ENCODE measurements at places on chromosomes 1 and 21.
A peak's percentile ranks its signal among the peaks of the same experiment; 100 is the strongest.

DNA sequence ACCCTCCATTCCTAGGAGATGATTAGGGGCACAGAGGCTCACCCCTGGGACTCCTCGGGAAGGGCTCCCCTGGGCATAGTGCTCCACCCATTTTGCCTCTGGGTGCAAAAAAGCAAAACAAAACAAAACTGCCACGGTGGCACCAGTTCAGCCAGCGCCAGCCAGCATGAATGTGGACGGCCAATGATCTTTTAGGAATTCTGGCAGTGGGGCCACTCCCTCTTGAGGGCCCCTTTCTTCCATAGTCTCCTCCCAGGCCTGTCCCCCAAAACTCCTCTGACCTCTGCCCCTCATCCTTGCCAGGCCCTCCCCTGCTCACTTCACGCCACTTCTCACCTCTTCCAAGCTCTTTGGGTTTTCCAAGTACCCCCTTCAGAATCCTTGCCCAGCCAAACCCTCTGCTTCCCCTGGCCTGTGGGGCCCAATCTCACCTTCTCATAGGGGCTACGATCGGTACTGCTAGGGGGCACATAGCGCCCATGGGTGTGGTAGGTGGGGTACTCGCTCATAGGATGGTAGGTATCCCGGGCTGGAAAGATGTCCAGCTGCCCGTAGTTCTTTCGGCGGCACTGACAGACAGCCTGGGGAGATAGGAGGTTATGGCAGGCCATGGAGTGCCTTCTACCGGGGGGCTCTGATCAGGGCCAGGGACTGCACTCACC lies 13.3 kb downstream of the TRIM46 start:
- H3K36me3 ChIP-seq, result no peaks in the 10 kb centered on the region
- DNase-seq, result peak; percentile 30
- H3K4me3 ChIP-seq, result no peak overlapping the region
- no peaks in the 10 kb centered on the region for H3K27me3 ChIP-seq

DNA sequence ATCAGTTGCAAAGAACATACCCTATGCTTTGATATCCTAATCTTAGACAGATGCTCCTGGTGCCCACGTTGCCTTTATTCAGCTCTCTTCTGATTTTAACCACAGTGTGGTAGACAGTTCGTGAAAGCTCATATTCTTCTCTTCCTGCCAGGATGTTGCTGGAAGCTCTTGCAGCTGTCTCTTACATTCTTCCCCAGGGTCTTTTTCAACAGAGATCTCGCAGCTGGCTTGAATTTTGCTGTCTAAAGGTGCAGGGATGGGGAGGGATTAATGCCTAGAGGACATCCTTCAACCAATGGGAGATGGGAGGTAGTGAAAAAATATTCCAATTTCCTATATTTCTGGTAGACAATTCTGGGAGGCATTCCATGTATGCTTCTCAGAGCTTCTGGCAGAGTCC lies 150.0 kb upstream of the APP start:
- H3K4me3 ChIP-seq, result no peak overlapping the region
- H3K36me3 ChIP-seq, result no peaks in the 10 kb centered on the region
- no peak overlapping the region for H3K27ac ChIP-seq
- no peaks in the 10 kb centered on the region for H3K4me1 ChIP-seq
- H3K27me3 ChIP-seq, result no peaks in the 10 kb centered on the region

DNA sequence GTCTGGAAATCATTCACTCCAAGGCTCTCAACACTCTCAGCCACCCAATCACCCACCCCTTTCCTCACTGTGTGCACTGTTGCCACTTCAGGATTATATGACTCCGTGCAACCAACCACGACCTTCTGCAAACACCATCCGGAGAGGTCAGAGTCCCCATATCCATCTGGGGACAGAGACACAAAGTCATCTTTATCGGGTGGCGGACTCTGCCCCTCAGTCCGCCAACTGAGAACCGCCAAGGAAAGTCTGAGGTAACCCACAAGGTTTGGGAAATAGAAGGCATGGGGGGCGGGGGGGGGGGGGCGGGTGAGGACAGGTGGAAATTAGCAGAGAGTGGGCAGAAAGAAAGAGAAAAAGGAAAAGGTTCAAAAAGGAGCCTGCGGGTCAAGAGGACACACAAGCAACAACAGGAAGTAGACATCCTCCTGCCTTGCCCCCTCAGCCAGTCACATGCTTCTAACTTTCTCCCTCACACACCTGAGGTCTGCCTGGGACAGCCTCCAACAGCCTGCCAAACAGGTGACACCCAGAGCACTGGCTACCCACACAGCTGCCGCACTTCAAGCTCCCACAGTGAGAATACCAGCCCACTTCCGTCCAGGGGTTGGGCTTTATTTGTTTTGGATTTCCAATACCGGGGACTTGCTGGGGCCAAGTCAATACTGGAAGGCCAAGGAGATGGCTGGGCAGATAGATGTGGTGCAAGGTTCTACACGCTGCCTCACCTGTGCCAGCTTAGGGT lies 58.1 kb downstream of the SSBP3 start:
- no peak overlapping the region for H3K4me3 ChIP-seq
- no peaks in the 10 kb centered on the region for H3K36me3 ChIP-seq
- no peaks in the 10 kb centered on the region for H3K27me3 ChIP-seq

- no peaks in the 10 kb centered on the region for H3K27me3 ChIP-seq
- H3K4me3 ChIP-seq, result no peak overlapping the region
- no peaks in the 10 kb centered on the region for H3K36me3 ChIP-seq
- no peak for DNase-seq
Observed at GRCh38 chr1:172969611-172970010, 81.1 kb downstream of the TNFSF18 start.

DNA sequence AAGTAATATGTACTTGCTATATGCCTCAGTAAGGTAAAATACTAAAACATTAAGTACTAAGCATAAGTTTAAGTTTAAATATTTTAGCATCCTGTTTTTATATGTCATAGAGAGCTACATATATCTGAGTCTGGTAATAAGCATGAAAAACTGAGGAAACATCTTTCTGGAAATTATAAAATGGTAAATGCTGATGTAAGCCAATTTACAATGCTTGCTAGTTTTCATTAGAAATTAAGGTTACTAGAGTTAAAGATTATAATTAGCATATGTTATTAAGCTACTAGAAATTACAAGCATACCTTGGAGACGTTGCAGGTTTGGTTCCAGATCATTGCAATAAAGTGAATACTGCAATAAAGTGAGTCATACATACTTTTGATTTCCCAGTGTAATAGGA lies 477.0 kb upstream of the LRRC7 start:
- no peaks in the 10 kb centered on the region for H3K27me3 ChIP-seq
- no peaks in the 10 kb centered on the region for H3K4me1 ChIP-seq

DNA sequence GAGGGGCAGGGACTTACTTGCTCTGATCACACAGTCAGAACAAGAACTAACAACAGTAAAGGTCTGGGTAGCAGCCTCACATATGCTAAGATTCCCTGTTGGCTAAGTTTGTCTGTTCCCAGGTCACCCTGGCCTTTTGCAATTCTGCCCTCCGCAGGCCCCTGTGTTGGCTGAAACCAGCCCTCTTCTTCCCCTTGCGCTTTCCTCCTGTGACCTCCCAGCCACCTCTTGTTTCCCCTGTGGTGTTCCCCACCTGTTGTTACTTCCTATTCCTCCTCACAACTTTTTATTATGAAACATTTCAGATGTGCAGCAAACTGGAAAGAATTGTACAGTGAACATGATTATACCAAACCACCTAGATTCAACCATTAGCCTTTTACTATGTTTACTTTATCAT lies 23.4 kb downstream of the MAPKAPK2 start:
- H3K4me1 ChIP-seq, result no peaks in the 10 kb centered on the region
- no peak overlapping the region for H3K27ac ChIP-seq
- no peaks in the 10 kb centered on the region for H3K27me3 ChIP-seq
- no peak for DNase-seq

DNA sequence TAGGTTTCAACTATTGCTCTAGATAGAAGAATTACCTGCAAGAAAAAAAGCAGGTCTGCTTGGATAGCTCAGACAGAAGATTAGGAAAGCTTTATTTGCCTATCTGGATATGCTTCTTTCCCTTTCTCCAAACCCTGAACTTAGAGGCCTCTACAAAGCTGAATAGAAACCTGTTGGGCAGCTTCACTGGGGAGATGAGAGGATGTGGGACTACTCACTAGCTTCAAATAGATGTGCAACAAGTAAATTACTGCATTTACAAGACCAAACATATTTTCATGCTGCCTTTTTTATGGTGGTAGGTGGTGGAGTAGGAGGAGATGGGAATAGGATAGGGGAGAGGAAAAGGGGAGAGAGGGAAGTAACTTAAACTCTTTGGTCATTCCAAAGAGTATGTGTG lies 6.4 kb downstream of the CLCA2 start:
- H3K36me3 ChIP-seq, result no peaks in the 10 kb centered on the region
- no peak overlapping the region for H3K4me3 ChIP-seq
- H3K4me1 ChIP-seq, result no peaks in the 10 kb centered on the region
- H3K27me3 ChIP-seq, result no peaks in the 10 kb centered on the region
- no peak for DNase-seq
- no peak overlapping the region for H3K27ac ChIP-seq

DNA sequence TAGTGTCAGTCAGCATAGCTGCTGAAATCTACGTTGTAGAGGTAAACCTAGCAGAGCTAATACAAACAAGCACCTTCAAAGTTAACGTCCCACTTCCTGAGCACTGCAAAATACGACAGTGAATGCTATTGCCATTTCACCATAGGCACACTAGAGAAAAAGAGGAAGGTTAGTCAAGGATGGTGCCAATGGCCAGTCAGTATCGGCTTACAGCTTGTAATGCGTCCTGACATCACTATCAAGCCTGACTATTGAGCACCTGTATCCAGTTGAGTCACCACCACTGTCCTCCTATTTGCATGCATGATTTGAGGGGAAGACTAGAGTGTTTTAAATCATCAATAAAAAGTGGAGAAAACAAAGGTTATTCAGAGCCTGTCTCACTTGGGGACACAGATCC lies 34.4 kb downstream of the NUCKS1 start:
- DNase-seq, result no peak
- H3K36me3 ChIP-seq, result no peaks in the 10 kb centered on the region
- peak overlapping the region; percentile 79 for H3K27ac ChIP-seq
- no peaks in the 10 kb centered on the region for H3K27me3 ChIP-seq

GRCh38 chr1:183493540-183494245 lies 21.4 kb downstream of the SMG7 start:
- no peak for DNase-seq
- H3K4me1 ChIP-seq, result no peaks in the 10 kb centered on the region
- H3K4me3 ChIP-seq, result no peak overlapping the region
- no peak overlapping the region for H3K27ac ChIP-seq
- H3K36me3 ChIP-seq, result no peaks in the 10 kb centered on the region
- no peaks in the 10 kb centered on the region for H3K27me3 ChIP-seq

DNA sequence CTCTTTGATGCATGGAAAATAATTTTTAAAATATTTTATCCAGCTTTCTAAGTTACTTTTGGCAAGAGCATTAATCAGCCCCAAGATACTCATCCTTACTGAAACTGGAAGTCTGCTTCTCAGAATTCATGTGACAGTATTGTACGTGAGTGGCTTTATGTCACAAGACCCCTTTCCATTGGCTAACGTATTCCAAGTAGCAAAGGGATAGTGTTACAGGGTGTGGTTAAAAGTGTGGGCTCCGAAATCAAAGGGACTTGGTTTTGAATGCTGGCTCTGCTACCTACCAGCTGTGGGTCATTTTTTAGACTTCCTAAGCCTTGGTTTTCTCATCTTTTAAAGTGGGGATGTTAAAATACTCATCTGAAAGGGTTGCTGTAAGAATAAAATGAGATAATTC lies 91.7 kb downstream of the RHOU start:
- no peak for DNase-seq
- H3K27me3 ChIP-seq, result no peaks in the 10 kb centered on the region
- no peaks in the 10 kb centered on the region for H3K36me3 ChIP-seq
- no peaks in the 10 kb centered on the region for H3K4me1 ChIP-seq
- H3K27ac ChIP-seq, result no peak overlapping the region

GRCh38 chr21:42862774-42863503 lies 16.4 kb downstream of the WDR4 start:
- no peak overlapping the region for H3K27ac ChIP-seq
- no peak overlapping the region for H3K4me3 ChIP-seq
- H3K36me3 ChIP-seq, result peaks cover 17% of the 10 kb centered on the region

DNA sequence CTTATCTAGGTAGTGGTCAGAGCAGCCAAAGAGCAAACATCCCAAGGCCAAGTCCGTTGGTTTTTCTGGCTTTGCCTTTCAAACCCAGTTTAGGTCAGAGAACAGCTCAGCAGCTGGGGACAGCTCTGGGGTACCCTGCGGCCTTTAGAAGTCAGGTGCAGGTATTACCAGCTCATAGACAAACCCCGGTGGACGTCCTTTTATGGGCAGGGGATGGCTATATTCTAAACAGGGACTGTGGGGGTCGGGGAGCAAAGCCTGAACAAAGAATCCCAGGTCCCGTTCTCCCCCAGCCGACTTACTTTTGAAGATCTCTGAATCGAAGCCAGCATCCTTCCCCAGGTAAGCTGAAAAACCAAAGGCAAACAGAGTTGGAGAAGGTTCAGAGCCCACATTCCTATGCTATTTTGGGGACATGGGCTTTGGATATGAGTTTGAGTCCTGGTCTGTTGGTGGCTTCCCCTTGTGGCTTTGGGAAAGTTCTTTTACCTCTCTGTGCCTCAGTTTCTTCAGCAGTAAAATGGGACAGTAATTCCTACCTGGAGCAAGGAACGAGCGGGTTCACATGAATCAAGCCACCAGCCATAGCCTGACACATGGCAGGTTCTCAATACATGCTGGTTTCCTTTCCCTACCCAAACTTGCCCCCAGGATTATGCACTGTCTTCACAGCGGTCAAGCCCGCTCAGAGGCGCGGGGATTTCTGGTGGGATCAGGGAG lies 16.6 kb downstream of the MYOM3 start:
- no peak overlapping the region for H3K4me3 ChIP-seq
- no peak overlapping the region for H3K27ac ChIP-seq
- no peaks in the 10 kb centered on the region for H3K27me3 ChIP-seq
- H3K4me1 ChIP-seq, result no peaks in the 10 kb centered on the region
- H3K36me3 ChIP-seq, result no peaks in the 10 kb centered on the region

GRCh38 chr1:229023651-229024300 lies 247.1 kb upstream of the RAB4A start:
- peaks cover 4% of the 10 kb centered on the region for H3K4me1 ChIP-seq
- no peaks in the 10 kb centered on the region for H3K36me3 ChIP-seq
- H3K4me3 ChIP-seq, result no peak overlapping the region
- no peaks in the 10 kb centered on the region for H3K27me3 ChIP-seq
- no peak overlapping the region for H3K27ac ChIP-seq

DNA sequence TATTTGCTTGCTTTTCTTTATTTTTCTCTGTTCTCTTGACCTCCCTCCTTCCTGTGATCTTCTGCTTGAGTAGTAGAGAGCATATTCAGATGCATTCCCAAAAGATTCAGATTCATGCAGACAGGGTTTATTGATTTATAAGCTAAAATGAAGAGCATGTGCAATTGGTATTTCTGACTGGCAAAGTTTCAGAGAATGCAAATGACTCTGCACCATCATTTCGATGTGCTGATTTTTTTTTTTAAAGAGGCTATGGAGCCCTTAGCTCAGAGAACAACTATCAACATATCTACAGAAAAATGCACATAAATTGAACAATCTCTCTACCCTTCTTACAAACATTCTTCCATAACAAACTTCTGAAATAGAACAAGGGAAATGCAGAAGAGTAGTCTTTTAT lies 312.0 kb downstream of the VAV3 start:
- DNase-seq, result no peak
- H3K27me3 ChIP-seq, result no peaks in the 10 kb centered on the region
- H3K36me3 ChIP-seq, result no peaks in the 10 kb centered on the region
- H3K4me1 ChIP-seq, result no peaks in the 10 kb centered on the region

GRCh38 chr1:100811808-100812207 lies 82.8 kb downstream of the EXTL2 start:
- no peak overlapping the region for H3K27ac ChIP-seq
- H3K4me1 ChIP-seq, result no peaks in the 10 kb centered on the region
- DNase-seq, result no peak
- H3K36me3 ChIP-seq, result no peaks in the 10 kb centered on the region
- H3K27me3 ChIP-seq, result no peaks in the 10 kb centered on the region

Measured in right lobe of liver (tissue), 6 donors.